Ovary (tissue), 10 donors: ENCODE measurements at places on chromosomes 11 and 22. TPM values are rescaled to one million over a fixed set of nuclear protein-coding genes. Genes with fewer than 3 reads are reported as not detected.
A peak's percentile ranks its signal among the peaks of the same experiment; 100 is the strongest.

- no peak for DNase-seq
Measured at GRCh38 chr22:21926728-21927127, 25.9 kb downstream of the PPM1F start.

OR52I2 gene
- not detected for polyA plus RNA-seq

GRCh38 chr11:20360650-20361049 lies 2.9 kb upstream of the HTATIP2 start:
- DNase-seq, result no peak

- DNase-seq, result no peak
Measured at GRCh38 chr11:18590571-18590970, 2.0 kb upstream of the UEVLD start.

DNA sequence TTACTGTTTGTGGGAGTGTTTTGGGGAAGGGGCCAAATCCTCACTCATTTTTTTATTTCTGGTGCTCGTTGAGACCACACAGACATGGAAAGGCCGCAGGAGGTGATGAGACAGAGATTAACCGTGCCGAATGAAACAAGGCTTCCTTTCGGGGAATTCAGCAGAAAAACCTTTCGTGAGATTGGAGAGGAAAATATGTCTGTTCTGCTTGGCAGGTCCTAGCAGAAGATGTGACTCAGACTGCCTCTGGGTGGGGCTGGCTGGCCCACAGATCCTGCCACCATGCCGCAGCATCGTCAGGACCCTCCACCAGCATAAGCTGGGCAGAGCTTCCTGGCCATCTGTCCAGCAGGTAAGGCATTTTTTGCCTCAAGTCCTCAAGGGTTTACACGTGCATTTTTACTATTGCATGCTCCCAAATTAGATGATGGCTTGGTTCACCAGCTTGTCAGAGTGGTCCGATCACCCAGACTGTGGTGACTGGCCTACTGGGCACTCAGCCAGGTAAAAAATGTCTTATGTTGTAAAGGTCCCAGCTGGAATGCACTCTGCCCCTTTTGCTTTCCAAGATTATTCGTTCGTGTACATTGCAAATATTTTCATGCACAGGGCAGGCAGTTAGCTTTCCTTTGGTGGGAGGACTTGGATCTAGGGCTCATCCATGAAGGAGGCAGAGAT lies 1.5 kb downstream of the DDB2 start:
- DNase-seq, result peak; percentile 45

DNA sequence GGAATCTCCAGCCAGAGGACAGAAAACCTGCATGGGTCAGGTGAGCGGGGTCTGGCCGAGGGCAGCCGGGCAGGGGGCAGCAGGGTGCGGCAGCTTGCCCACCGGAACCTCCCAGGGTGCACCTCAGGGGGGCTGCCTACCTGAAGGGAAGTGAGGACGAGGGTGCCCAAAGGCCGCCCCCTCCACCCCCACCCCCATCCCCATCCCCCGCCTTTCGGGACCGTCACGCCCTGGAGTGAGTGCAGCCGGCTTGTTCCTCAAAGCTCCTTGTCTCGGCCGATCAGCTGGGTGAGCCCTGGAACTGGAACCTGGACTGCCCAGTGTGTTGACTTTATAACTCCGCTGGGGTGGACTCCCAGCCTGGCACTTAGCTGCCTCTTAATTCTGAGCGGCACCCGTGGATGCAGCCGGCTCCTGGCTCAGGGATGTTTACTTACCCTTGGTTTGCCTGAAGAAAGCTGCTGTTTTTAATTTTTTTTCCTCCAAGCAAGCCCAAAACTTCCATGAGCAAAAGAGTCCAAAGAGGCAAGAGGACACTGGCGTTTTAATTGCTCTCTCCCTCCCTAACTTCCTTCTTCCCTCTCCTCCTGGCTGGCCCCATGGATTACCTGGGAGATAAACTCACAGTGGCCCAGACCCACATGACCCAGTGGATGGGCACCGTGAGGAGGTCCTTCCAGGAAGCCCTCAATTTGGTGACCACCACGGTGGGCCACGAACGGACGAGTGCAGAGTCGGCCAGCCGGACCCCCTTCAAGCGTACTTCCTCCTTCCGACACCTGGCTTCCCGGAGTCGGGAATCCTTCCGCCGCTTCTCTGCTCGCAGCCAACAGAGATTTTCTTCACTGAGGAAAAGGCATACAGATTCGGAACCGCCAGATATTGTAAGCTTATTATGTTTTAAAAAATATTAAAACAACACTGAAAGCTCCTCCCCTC lies 87.8 kb upstream of the CRYBB3 start:
- no peak for DNase-seq

DNA sequence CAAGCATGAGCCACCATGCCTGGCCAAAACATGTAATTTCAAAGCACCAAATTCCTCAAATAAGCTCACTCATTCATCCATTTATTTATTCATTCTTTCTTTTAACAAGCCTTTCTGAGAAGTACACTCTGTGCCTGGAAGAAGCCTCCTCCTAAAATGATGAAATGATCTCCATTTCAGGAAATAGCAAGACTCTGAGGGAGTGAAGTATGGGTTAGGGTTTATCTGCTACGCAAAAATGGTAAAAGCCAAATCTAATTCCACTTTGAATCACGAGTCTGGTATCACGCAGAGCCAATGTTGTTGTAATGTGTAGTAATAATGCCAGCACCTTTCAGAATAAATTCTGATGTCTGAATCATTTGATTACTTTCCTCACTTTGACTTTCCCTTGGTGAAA lies 1041.8 kb downstream of the LRRC4C start:
- no peak for DNase-seq

- no peak for DNase-seq
Measured at GRCh38 chr11:86818462-86819192, 18.3 kb downstream of the PRSS23 start.
